ENCODE measurements at places on chromosomes 7 and 10. TPM values are rescaled to one million over a fixed set of nuclear protein-coding genes. Genes with fewer than 3 reads are reported as not detected.
A peak's percentile ranks its signal among the peaks of the same experiment; 100 is the strongest.

Gene PRTFDC1
- total RNA-seq, result 2.9 TPM

Gene ICA1
- total RNA-seq, result 85.4 TPM

DNA sequence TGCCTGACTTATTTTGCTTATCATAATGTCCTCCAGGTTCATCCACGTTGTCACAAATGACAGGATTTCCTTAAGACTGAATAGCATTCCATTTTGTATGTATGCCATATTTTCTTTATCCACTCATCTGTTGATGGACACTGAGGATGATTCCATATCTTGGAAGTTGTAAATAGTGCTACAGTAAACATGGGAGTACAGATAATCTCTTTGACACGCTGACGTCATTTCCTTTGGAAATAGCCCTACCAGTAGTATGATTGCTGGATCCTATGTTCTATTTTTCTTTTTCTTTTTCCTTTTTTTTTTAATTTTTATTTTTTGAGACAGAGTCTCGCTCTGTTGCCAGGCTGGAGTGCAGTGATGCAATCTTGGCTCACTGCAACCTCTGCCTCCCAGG lies 167.6 kb downstream of the CTTNBP2 start:
- no peak for DNase-seq

GRCh38 chr7:39594988-39595620 lies 28.3 kb upstream of the RALA start:
- no peak for DNase-seq

Gene CROT
- 5.6 TPM for total RNA-seq

GRCh38 chr10:75253281-75254220 lies 17.8 kb upstream of the COMTD1 start:
- DNase-seq, result no peak

- no peak for DNase-seq
Observed at GRCh38 chr10:100008142-100008522, 1.6 kb downstream of the DNMBP start.

DNA sequence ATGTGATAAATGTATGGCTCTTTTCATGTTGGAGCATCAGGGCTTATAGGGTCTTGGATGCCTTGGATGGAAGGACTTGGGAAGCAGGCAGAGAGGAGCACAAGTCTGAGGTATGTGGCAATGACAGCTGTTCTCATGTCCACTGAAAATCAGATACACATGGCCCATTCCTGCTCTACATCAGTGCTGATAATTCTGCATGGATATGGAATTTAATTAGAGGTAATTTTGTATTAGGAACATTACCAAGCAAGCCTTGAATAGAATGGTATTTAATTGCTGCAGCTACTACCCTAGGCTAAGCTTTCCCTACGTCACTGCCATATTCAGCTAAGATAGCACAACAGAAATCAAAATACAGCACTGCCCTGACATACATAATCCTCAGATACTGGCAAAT lies 299.6 kb downstream of the LHFPL3 start:
- DNase-seq, result no peak

DNA sequence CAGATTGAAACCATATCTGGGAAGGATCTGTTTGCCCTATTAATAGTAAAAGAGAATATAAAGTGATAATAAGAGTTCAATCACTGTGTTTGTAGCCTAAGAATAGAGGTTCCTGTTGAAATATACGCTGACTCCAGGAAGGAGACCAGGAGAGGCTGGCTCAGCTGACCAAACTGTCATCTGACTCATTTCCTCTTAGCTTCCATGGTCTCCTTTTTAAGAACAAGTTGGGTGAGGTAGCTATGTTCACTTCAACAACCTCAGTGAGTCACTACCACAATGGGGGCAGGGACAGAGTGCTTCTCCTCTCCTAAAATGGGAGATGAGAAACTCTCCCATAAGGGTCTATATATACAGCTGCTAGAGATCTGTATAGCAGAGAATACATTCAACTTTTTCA lies 543.3 kb downstream of the CALN1 start:
- DNase-seq, result no peak

DNA sequence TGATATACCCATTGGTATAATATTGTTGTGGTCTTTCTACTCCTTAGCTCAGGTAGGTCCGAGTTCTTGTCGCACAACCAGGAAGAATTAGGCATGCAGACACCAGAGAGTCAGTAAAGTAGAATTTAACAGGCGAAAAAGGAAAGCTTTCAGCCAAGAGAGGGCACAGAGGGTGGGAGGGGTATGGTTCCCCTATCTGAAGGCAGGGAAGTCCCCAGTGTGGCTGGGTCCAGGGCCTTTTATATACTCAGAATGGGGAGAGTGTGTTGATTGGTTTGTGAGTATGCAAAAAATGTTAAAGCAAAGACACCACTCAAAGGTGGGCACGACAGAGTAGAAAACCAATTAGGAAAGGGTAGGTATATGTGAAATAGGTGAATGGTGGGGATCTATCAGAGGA lies 53.9 kb downstream of the IMMP2L start:
- DNase-seq, result no peak

- no peak for DNase-seq
Observed at GRCh38 chr10:114256008-114256765, 17.1 kb downstream of the VWA2 start.

GRCh38 chr10:119309423-119309770 lies 102.0 kb downstream of the GRK5 start:
- DNase-seq, result no peak

GRCh38 chr10:27743877-27744801 lies 1.5 kb downstream of the MKX start:
- peak; percentile 86 for DNase-seq

Gene TMEM213
- 6.1 TPM for total RNA-seq

DNA sequence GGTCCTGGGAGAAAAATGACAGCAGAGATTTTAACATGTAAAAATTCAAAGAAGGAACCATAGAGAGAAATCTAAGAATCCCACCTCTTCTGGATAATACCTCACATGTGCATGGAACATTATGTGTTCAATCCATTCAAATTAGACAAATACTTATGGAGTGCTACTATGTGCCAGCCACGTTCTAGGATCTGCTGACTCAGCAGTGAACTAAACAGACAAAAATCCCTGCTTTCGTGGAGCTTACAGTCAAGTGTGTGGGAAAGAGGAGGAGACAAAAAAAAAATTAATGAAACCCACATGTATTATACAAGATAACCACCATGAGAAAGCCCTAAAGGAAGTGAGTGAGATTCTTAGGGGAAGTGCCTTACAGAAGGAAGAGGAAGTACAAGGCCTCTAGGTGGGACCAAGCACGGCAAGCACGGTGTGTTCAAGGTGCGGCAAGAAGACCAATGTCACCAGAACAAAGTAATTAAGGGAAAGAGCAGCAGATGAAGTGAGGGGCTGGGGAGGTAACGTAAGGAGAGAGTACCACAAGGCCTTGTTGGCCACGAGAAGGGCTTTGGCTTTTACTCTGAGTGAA lies 71.0 kb downstream of the SLC25A13 start:
- no peak for DNase-seq

DNA sequence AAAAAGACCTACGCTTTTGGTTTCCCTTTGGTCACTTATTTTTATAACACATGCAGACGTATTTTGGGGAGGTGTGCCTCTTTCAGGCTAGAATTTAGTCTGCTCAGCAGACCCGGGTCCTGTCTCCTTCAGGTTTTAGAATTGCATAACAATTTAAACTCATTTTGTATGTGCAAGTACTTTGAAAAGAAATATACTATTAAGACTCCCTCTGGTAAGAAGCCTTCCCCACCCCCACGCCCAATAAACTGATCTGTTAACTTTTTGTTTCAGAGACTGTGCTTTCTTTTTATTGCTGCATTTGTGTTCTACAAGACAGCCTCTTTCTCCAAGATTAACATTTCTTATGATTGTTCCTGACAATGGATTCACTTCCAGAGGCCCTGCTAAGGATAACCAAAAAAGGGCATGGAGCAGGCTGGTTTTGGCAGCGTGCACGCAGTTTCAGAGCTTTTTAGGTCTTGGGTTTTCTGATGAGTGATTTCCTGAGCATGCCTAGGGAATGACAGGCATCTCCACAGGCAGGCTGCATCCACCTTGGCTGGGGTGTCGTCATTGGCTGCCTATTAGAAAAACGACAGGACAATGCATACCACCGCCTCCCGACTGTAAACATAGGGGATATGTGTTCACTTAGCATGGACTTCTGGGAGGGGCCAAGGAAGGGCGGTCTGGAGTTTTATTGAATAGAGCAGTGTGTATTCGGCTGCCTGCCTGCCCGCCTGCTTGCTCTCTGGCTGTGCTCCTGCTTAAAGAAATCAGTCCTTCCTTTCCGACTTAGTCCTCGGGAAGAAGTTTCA lies at the start of gene CALD1:
Gene CALD1 (plus strand): TSS at position 694 of the 800 bp plus-strand sequence. CDS start 88,100 bp downstream, outside the sequence.
- peak; percentile 41 for DNase-seq

DNA sequence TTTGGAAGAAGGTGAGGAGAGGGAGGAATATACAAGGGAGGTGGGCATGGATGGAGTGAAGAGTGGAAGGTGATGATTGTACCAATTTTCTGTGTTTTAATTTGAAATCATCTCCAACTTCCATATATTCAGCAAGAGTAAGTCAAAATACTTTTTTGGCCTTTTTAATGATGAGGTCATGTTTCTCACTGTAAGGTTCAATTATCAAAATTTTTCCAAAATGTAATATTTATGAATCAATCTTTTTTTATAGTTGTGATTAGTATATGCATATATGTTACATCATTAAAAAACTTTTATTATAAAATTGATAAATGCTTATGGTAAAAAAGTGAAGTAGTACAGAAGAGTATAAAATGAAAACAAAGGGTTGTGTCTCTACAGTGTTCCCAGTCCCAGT lies 40.7 kb downstream of the PRKAR2B start:
- DNase-seq, result no peak

DNA sequence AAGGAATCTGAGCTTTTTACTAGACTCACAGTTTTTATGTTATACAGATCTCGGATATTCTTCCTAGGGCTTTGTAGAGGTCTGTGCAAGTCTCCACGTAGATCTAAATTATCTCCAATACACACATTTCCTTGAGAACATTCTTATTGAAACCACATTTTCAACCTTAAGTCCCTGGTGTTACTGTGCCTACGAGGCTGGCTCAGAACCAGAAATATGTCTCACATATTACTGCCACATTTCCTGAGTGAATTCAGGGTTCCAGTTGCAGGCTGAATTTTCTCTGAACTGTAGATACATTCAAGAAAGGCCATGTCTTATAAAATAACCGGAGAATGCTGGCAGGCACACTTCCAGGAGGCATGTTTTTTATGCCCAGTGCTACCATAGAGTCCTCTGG lies 46.5 kb downstream of the INHBA start:
- no peak for DNase-seq

Gene IMPDH1
- 47.2 TPM for total RNA-seq

Gene COL1A2
- total RNA-seq, result 607 TPM

DNA sequence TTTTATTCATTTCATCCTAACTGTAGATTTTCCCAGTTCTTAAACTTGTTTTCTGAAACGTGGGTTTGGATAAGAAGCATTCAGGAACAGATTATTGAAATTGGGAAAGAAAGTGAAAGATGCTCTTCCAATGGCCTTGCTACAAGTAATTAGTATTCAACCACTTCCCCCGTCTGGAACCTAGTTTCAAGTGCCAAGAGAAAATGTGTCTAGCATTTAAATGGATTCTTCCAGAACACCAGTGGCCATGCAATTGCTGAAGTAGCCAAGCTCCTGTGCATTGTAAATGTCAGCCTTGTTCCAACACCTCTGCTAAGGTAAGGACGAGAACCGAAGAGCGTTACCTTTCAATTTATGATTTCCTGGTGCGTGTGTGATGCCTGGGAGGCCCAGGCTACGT lies 68.2 kb downstream of the PFKFB3 start:
- no peak for DNase-seq

Gene SPDYE2B
- not detected for total RNA-seq

DNA sequence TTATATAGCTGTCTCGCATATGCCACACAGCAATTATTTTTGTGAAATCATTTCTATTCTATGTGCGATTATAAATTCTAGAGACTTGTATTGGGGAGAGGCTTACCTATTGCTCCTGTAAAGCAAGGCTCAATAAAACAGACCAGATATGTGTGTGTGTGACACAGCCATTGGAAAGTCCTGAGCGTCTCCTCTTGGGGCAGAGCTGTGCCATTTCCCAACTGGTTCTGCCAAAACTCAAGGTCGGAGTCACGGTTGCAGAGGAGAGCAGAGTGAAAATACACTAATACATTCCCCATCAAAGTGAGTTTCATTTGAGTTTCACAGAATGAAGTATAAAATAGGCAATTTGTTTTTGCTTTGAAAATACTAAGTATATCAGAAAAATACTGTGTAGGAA lies 567.4 kb upstream of the FZD8 start:
- no peak for DNase-seq

Gene LIPJ
- total RNA-seq, result 0.49 TPM

DNA sequence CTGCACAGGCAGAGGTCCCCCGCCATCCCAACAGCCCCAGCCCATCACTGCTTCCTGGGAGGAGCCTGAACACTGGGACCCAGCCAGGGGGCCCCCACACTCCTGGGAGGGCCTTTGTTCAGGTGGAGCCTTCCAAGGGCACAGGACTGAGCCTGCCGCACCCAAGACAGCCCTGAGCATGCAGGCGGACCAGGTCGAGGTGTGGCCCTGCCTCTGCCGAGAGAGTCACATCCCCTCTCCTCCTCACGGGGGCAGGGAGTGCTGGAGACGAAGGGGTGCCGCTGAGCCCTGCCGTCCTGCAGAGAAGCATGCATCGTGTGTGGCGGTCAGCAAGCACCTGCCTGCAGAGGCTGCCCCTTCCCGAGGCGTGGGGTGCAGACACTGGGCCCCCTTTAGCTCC lies 7.3 kb upstream of the MAFK start:
- no peak for DNase-seq

DNA sequence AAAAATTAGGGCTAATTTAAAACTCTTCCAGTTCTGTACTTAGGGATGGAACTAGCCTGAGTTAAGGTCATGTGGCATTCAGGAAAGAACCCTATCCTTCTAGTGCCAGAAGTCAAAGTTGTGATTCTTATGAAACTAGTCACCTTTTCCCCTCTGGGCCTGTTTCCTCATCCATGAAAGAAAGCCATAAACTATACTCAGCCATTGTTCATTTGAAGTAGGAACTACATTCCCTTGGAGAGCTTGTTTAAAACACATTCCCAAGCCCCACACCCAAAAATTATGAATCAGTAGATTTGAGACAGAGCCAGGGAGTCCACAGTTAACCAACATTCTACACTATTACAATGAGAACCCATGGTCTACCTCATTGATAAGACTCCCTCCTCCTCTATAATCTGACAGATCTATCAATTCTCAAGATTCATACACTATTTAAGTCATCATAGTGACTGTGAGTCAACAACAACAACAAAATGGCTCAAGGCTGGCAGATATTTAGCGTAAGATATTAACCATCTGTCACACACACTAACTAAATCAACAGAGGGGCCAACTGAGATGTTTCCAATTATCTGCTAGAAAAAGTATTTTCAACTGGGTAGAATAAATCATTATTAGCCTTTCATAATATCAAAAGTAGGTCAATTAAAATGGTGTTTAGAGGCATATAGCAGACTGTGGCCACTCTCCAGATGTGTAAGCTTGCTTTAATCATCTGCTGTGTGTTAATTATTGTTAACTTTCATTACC lies 102.3 kb downstream of the SLC25A13 start:
- no peak for DNase-seq

Measured in upper lobe of left lung (tissue), 6 donors.